Left ventricle myocardium superior (tissue), 1 donor: ENCODE measurements at places on chromosomes 7 and 10. TPM values are rescaled to one million over a fixed set of nuclear protein-coding genes. Genes with fewer than 3 reads are reported as not detected.
A peak's percentile ranks its signal among the peaks of the same experiment; 100 is the strongest.

DNA sequence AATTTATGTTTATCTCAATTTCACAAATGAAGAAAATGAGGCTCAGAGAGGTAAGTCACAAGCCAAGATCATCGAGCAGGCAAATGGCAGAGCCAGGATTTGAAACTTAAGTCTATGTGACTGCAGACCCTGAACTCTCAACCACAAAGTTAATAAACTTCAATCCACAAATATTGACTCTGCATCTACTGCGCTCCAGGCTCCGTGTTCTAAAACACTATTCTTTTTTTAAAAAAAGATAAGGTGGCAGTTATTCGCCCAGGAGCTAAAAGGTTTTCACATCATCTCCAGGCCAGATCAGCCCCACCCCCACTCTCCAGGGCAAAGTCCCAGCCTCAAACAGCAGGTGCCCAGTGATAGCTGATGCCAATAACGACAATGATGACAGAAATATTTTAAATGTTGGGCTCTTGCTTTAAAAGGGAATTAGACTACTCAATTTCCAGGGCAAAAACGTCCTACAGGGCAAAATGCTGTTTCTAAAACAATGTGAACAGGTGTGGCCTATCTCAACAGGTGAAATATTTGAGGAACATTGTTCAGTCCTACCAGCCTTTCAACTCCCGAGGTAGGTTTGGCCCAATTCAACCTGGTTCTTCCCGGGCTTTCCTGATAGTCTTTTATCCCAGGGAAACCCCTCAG lies 85.2 kb downstream of the SORBS1 start:
- DNase-seq: peak; percentile 50

The TAS2R5 gene
- total RNA-seq: not detected

GRCh38 chr7:21850531-21851285 lies 95.0 kb downstream of the CDCA7L start:
- DNase-seq: no peak

DNA sequence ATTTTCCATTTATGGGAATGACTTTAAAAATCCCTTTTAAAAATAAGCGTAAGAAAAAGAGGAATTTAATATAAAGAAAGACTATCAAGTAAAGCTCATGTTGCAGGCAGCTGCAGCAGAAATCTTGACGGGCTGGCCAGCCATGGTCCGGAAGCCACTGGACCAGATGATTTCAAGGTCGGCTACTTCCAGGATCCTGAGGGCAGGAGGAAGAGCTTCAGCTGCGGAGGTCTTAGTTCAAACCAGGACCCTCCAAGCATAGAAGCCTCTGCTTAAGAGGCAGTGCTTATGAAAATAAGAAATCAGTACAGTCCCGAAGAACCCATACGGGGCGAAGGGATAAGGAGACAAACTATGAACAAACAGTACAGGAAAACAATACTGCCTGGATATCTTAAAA lies 220.2 kb upstream of the CELF2 start:
- no peak for DNase-seq

- no peak for DNase-seq
Measured at GRCh38 chr10:100485801-100486495, 23.1 kb downstream of the WNT8B start.

DNA sequence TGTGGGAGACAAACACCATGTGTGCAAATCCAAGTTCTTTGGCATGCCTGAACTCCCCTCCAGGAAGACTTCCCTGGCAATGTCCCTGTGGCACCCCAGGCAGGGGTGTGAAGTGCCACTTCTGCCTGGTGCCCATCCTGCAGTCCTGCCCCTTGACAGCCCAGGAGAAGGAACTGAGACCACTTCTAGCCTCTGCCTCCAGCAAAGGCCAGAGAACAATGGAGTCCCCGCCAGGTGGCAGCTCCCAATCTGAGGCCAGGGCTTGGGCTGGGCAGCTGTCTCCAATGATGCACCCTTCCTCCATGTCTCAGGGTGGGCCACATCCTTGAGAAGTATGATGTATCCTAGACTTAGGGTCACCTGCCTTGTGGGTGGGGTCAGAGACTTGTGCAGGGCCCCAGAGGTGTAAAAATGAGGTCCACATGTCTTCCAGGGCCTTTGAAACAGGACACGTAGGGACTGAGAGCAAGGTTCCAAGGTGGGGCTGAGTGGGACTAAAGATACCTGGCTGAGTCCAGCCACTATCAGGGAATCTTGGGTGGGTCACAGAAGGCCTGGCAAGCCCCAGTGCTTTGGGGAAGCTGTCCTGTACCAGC lies 5.5 kb downstream of the FXYD4 start:
- DNase-seq: no peak

DNA sequence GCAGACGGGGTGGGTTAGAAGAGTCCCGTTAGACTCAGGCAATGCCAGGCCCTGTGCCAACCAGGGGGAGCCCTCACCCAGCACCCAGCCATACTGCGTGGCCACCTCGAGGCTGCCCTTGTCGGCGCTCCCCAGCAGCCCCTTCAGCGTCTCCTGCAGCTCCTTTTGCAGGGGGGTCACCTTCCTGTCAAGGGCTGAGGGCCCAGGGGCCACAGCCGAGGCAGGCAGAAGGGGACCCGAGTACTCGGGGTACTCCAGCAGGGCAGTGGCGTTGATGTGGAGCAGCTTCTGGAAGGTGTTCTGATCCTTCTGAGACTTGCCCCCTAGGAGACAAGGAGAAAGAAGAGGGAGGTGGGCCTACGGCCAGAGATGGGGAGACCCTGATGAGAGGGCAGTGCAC lies 9.7 kb downstream of the TBRG4 start:
- DNase-seq: no peak

The AS3MT gene
- total RNA-seq: 22.4 TPM

The CHAT gene
- total RNA-seq: not detected

The LHFPL3 gene
- not detected for total RNA-seq

The MSMB gene
- total RNA-seq: not detected

GRCh38 chr10:88045096-88045495 lies 181.7 kb downstream of the PTEN start:
- no peak for DNase-seq

GRCh38 chr10:86373251-86373650 lies 6.7 kb upstream of the GRID1 start:
- no peak for DNase-seq

DNA sequence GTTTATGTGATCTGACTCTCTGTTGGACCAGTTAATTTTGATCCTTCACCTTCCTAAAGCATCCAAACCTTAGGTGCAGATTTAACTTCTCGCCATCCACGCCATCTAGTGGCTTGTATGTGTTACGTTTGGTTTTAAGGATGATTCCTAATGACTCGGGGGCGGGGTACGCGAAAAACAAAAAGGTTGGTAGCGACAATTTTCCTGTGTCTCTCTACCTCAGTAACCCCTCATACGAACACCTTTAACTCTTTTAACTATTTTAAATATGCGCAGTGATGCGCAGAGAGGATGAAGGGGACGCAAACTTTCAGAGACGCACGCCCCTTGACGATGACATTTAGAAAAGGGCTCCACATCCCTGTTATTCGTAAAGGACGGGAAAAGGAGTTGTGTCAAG lies 714 bp upstream of the KCND2 start:
- no peak for DNase-seq
